ENCODE measurements at places on chromosomes 12 and 14.

DNA sequence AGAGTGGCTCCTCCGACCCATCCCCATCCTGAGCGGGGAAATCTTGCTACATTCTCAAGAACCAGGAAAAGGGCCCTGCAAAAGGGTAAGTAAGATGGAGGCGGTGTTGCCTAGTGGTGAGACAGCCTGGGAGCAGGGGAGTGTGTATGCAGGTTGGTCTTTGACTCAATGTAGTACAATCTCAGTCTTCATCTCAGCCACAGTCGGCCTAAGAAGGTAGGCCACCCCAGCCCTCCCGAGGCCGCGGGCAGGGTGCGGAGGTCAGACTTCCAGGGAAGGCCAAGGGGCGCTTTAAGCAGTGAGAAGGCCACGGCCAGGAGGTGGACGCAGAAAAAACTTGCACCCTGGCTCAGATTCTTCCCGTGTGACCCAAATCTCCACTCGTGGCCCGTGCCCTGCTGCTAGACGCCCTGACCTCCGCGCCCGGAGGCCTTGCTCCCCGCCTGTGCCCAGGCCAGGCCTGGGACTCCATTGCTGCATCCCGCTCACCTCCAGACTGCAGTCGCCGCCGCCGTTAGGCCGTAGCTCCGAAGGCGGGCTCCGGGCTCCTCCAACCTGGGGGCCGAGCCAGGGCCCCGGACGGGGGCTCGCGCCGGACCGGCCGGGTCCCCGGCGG is 435 bp downstream of the FOXM1 start:
- DNase-seq: peak; percentile 31

DNA sequence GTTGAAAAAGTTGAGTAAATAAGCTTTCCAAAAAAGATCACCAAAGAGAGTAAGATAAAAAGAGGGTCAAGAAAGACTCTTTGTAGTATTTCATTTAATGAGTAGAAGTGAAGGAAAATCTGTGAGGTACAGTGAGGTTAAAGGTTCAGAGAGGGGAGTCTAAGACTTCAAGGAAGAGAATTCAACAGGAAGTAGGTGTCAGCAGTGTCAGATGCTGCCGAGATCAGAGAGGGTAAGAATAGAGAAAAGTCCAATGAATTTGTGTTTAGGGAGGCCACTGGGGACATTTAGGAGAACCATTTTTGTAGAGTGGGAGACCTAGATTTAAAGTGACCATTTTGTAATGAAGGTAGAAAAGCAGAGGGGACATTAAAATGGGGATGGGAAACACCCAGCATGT is 71.6 kb upstream of the KRAS start:
- no peak for DNase-seq

DNA sequence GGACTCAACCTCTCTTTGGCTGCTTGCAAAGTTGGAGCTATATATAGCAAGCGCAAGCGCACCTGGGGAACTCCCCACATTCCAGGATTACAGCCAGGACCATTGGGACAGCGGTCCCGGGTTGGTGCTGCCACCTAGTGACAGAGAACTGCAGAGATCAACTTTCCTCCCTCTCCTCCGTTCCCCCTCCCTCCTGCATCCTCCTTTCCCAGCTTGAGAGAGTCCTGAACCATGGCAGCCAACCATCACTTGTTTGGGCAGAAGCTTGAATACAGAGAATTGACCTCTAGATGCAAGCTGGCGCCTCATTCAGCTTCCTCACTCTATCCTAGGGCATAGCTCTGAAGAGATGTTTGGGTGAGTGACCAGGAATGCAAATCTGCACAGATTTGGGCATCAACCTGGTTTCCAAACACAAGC is 17.4 kb upstream of the FLVCR2 start:
- DNase-seq: peak; percentile 65

- DNase-seq: no peak
Measured at GRCh38 chr12:68422956-68423574, 90.9 kb upstream of the MDM1 start.

DNA sequence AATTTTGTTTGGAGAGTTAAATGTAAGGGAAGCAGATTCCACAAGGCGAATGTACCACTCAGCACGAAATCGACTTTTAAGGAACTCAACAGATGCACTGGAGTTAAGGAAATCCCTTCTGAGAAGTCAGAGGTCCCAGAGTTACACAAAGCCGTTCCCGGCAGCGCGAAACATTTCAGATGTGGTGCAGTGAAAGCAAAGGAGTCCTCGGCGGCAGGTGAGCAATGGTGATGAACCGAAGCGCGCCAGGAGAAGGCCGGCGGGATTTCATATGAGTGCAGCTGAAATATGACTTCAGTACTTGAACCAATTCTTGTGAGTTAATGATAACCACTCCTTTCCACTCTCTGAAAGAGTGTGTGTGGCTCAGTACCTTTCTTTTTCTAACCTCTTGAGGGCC is 183.2 kb downstream of the GRIP1 start:
- no peak for DNase-seq

GRCh38 chr12:8692573-8692972 is 5.2 kb upstream of the RIMKLB start:
- DNase-seq: peak; percentile 76

DNA sequence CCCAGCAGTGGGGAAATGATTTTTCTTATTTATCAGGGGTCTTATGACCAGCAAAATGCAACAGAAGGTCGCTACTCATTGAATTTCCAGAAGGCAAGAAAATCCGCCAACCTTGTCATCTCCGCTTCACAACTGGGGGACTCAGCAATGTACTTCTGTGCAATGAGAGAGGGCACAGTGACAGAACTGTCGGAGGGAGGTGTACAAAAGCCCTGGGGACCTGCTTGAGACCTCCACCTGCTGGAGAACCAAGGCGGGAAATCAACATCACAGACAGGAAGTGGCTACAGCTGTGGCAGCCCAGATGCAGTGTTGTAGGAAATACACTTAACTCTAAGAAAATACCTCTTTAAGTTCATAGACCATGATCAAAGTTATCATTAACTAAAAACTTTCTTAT is 250.9 kb upstream of the OR4E1 start:
- DNase-seq: no peak

DNA sequence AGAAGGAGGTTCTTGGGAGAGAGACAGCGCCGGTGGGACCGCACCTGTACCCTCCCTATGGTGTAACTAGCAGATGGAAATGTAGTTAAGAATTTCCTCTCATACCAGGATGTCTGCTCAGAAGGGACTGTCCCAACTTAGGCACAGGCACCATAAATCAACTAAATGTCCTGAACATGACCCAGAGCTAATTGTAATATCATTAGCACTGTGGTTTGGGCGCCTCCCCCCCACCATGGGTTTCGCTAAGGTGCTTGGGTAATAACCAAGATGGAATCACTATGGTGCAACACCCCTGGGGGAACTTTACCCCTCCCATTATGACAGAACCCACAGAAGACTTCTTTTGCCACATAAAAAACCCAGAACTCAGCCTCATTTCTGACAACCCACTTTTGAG is 15.9 kb downstream of the ZNF641 start:
- DNase-seq: no peak

- no peak for DNase-seq
Measured at GRCh38 chr12:560691-561390, 101.1 kb downstream of the B4GALNT3 start.

GRCh38 chr14:75702616-75703261 is 41.7 kb downstream of the TTLL5 start:
- peak; percentile 62 for DNase-seq

- peak; percentile 46 for DNase-seq
Measured at GRCh38 chr12:50862316-50862715, 19.6 kb downstream of the TMPRSS12 start.

DNA sequence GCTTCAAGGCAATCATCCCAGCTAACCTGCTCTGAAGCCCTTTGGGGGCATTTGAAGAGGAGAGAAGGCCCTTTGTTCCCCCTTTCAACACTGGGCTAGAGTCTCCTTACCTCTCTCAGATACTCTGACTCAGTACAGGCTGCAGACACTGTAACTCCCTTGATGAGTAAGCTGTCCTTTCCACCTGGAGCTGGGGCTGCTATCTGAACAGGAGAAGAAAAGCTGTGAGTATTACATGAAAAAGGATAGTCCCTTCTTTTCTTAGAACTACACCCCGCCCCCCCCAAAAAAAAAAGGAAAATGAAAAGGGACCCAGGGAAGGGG is 186.6 kb upstream of the PLEKHG7 start:
- DNase-seq: no peak

All from astrocyte of the spinal cord (primary cell).